Mesothelial cell of epicardium (in vitro differentiated cells): ENCODE measurements at places on chromosomes 16 and 17. TPM values are rescaled to one million over a fixed set of nuclear protein-coding genes. Genes with fewer than 3 reads are reported as not detected.

GRCh38 chr17:18378205-18378505, 577 bp downstream of the EVPLL start:
- no peak overlapping the region for H3K4me3 ChIP-seq
- H3K27me3 ChIP-seq = no peaks in the 10 kb centered on the region
- no peaks in the 10 kb centered on the region for H3K4me1 ChIP-seq
- DNase-seq = no peak
- H3K36me3 ChIP-seq = no peaks in the 10 kb centered on the region
- no peak overlapping the region for H3K27ac ChIP-seq

DNA sequence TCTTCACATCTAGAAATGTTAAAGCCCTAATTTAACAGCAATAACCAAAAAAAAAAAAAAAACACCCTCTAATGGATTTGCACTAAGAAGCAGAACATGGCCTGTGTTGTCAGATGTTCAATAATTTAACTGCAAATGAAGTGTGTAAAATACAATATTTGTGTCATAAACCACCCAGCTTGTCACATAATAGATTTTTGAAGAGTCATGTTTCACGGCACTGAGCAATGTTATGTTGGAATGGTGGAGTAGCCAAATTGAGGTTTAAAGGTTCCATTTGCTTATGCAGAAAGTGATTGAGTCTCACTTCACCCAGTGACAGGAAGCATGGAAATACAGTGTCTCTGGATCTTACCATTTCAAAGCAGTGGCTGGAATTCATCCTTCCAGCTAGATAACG, 173.2 kb upstream of the XYLT1 start:
- peaks cover 8% of the 10 kb centered on the region for H3K4me1 ChIP-seq
- H3K27me3 ChIP-seq = no peaks in the 10 kb centered on the region
- no peak overlapping the region for H3K4me3 ChIP-seq
- H3K36me3 ChIP-seq = no peaks in the 10 kb centered on the region
- no peak overlapping the region for H3K27ac ChIP-seq

DNA sequence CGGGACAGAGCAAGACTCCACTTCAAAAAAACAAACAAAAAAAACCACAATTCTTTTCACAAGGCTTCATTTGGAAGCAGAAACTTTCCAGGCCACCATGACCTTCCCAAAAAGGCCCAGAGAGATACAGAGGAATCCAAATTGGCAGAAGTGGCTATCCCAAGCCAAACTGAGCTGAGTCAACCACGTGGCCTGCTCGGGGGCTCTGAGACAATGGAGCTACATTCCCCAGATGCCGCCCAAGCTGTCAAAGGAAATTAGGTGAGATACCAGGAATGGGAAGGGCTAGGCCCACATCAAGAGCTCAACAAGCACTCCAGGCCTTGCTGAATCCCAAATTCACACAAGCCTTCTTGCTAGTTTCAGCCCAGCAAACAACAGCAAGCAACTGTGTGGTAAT, 5.7 kb upstream of the EXOSC6 start:
- no peak overlapping the region for H3K4me3 ChIP-seq
- DNase-seq = no peak
- peaks cover 39% of the 10 kb centered on the region for H3K36me3 ChIP-seq

GRCh38 chr16:54487933-54488332, 201.3 kb upstream of the IRX3 start:
- H3K36me3 ChIP-seq = no peaks in the 10 kb centered on the region
- H3K27me3 ChIP-seq = peaks cover 20% of the 10 kb centered on the region
- peaks cover 22% of the 10 kb centered on the region for H3K4me1 ChIP-seq

DNA sequence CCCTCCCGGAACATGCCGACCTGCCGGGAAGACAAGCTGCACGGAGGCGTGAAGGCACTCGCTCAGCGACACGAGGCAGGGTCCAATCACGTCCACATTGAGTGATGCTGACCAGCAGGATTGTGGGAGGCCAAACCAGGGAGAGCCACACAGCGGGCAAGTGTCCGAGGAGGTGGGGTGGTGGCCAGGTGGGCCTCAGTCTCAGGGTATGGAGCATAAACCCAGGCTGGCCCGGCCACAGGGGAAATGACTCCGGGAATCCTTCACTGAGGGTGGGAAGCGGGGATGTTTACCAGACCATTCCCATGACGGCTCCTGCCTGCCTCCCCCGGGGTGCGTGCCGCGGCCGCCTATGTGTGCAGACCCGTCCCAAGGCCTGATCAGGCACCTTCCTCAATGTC, 62.5 kb downstream of the RPH3AL start:
- H3K36me3 ChIP-seq = peaks cover 3% of the 10 kb centered on the region
- H3K4me3 ChIP-seq = no peak overlapping the region
- H3K27ac ChIP-seq = no peak overlapping the region
- H3K4me1 ChIP-seq = no peaks in the 10 kb centered on the region

DNA sequence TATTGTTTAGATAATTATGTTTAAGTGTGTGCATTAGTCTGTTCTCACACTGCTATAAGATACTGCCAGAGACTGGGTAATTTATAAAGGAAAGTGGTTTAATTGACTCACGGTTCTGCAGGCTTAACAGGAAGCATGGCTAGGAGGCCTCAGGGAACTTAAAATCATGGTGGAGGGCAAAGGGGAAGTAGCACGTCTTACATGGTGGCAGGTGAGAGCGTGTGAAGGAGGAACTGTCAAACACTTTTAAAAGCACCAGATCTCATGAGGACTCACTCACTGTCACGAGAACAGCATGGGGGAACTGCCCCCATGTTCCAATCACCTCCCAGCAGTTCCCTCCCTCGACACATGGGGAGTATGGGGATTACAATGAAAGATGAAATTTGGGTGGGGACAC, 203.5 kb upstream of the GOT2 start:
- DNase-seq = no peak
- no peaks in the 10 kb centered on the region for H3K4me1 ChIP-seq
- no peaks in the 10 kb centered on the region for H3K36me3 ChIP-seq
- peaks cover 4% of the 10 kb centered on the region for H3K27me3 ChIP-seq

- H3K4me1 ChIP-seq = peaks cover 37% of the 10 kb centered on the region
- H3K36me3 ChIP-seq = no peaks in the 10 kb centered on the region
- H3K27me3 ChIP-seq = no peaks in the 10 kb centered on the region
- no peak for DNase-seq
- H3K27ac ChIP-seq = peak overlapping the region; percentile 90
- no peak overlapping the region for H3K4me3 ChIP-seq
Measured at GRCh38 chr17:45320349-45320930, 3.6 kb upstream of the MAP3K14 start.

DNA sequence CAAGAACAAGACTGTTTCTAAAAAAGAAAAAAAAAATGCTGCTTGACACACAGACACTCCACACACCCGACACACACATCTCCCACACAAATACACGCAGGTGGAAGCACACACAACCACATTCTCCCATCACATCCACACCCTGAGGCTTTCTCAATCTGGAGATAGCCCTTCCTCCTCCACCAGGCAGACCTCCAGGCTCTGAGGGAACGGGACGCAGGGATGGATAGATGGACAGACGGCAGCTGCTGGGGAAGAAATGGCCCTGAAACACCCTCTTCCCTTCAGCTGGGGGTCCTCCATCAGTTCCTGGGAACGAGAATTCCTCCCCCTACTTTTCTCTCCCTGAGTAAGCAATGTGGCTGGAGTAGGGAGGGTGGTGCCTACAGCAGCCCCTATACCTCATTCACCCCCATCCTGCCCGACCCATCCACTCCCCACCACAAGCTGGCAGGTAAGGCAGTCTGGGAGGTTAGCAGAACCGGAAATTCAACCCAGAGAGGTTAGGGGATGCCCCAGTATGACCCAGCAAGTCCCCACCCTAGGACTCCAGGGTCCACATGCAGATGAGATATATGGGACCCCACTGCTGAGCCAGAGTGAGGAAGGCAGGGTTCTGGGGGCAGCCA, 4.1 kb upstream of the LITAFD start:
- DNase-seq = no peak
- H3K27me3 ChIP-seq = no peaks in the 10 kb centered on the region
- peaks cover 8% of the 10 kb centered on the region for H3K4me1 ChIP-seq
- no peak overlapping the region for H3K4me3 ChIP-seq
- H3K27ac ChIP-seq = no peak overlapping the region
- no peaks in the 10 kb centered on the region for H3K36me3 ChIP-seq

GRCh38 chr16:86874141-86874540, 295.8 kb downstream of the FOXL1 start:
- no peak overlapping the region for H3K4me3 ChIP-seq
- H3K36me3 ChIP-seq = peaks cover 3% of the 10 kb centered on the region
- H3K27me3 ChIP-seq = peaks cover 22% of the 10 kb centered on the region
- no peak for DNase-seq

DNA sequence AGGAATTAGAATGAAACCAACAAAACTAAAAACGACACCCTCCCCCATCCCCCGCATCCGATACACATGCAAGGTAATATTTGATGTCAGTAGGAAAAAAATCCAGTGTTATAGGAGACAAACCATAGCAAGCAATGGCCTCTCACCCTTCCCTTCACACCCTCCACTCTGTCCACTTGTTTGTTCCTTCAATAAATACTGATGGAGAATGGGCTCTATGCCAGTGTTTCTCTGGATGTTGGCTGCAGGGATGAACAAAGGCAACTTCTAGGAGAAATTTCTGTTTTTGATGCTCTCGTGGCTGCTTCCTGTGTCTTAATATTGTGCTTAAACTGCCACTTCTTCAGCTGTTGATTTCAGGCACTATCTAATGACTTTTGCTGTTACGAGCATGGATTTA, 98.8 kb downstream of the WWOX start:
- H3K4me1 ChIP-seq = peaks cover 14% of the 10 kb centered on the region
- no peak for DNase-seq
- no peak overlapping the region for H3K4me3 ChIP-seq

GRCh38 chr16:48451323-48451722, 66.1 kb upstream of the SIAH1 start:
- H3K27ac ChIP-seq = no peak overlapping the region
- H3K27me3 ChIP-seq = peaks cover 7% of the 10 kb centered on the region
- no peak overlapping the region for H3K4me3 ChIP-seq

GRCh38 chr16:9099131-9099625, 7.7 kb downstream of the HAPSTR1 start:
- peaks cover 51% of the 10 kb centered on the region for H3K36me3 ChIP-seq
- no peak for DNase-seq
- H3K4me3 ChIP-seq = no peak overlapping the region
- peaks cover 73% of the 10 kb centered on the region for H3K4me1 ChIP-seq
- peak overlapping the region; percentile 67 for H3K27ac ChIP-seq

DNA sequence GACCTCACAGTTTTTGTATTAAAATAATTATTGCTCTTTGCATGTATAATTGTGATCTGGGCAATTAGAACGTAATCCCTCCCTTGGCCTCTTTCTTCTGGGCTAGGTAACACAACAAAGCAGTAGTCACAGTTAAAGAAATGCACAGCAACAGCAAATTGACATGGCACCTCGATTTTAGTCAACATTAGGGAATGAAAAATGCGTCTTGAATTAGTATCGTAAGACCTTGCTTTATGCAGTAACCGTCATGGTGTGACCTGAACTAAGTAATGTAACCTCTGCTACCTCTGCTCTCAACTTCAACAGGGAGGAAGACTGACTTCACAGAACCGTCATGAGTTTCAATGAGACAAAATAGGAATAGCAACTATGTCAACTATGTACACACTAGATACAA, 265.4 kb upstream of the MAF start:
- H3K27me3 ChIP-seq = peaks cover 26% of the 10 kb centered on the region
- H3K4me1 ChIP-seq = no peaks in the 10 kb centered on the region
- no peaks in the 10 kb centered on the region for H3K36me3 ChIP-seq
- no peak overlapping the region for H3K27ac ChIP-seq
- DNase-seq = no peak

DNA sequence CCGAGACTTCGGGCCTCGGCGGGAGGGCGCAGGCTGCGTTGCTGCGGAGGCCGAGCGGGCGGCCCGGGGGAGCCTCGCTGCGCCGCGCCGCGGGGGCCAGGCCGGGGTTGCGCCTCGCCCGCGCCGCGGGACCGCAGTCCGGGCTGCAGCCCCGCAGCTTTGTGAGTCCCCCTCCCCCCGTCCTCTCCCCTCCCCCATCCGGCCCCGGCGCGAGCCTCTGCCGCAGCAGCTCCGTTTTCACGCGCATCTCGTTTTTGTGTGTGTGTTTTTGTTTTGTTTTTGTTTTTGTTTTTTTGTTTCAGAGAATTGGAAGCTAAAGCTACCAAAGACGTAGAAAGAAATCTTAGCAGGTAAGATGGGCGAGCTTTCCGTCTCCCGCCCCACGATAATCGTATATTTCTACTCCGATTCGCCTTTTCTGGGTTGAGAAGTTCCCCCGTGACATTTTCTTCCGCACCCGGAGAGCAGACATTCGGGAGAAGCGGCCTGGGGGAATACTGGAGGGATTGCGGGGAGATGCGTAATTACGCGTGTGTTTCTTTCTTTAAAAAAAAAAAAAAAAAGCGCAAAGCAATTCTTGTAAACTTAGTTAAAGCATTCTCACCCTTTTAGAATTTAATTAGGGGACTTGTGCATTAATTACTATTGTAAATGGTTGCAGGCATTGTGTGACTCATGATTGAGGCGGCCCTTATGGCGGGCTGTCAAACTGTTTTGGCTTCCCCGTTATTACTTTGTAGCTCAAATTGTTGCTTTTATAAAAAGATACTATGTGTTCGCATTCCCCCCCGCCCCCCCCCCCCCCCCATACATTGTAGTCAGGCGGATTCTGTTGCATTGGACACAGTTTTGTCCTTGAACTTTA, 732 bp downstream of the TNRC6A start:
- peak; percentile 21 for DNase-seq
- peak overlapping the region; percentile 97 for H3K4me3 ChIP-seq
- peaks cover 10% of the 10 kb centered on the region for H3K36me3 ChIP-seq
- H3K27me3 ChIP-seq = no peaks in the 10 kb centered on the region

DNA sequence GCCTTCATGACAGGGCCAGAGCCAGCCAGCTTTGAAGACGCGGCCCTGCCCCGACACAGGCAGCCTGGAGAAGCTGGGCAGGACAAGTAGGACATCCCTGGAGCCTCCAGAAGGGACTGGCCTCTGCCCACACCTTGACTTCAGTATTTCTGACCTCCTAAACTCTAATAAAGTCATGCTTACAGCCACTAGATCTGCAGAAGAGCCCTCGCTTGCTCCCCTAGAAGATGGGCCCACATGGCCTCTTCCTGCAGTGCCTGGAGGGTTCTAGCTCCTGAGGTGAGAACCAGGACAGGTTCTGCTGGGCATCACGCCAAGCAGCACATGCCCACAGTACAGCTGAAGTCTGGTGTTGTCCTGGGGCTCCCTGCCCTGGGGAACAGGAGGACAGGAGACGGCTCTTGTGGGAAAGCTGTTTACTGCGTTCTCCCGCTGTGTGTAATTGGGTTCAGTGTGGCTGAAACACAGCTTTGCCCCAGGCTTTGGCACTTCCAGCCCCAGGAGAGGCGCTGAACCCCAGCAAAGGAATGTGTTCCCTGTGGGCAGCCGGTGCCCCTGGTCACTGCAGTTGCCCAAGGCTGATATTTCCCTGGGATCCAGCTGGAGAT, 2.6 kb downstream of the APRT start:
- no peak for DNase-seq
- no peak overlapping the region for H3K27ac ChIP-seq
- H3K36me3 ChIP-seq = no peaks in the 10 kb centered on the region

Gene CDH1
- total RNA-seq = 214 to 236 TPM (median 219 TPM) in 3 replicates

Gene TMEM114
- not detected in 3 replicates for total RNA-seq

Gene KRT25
- not detected in 3 replicates for total RNA-seq

Gene ACAP1
- total RNA-seq = 8.9 to 10.9 TPM (median 9.1 TPM) in 3 replicates

Gene KRTAP3-2
- not detected in 3 replicates for total RNA-seq

Gene DPEP3
- total RNA-seq = not detected in 3 replicates

Gene CCL18
- not detected in 3 replicates for total RNA-seq

Gene CDH8
- 18.8 to 22.6 TPM (median 20.2 TPM) in 3 replicates for total RNA-seq
